ENCODE measurements at places on chromosomes 16 and 17.

DNA sequence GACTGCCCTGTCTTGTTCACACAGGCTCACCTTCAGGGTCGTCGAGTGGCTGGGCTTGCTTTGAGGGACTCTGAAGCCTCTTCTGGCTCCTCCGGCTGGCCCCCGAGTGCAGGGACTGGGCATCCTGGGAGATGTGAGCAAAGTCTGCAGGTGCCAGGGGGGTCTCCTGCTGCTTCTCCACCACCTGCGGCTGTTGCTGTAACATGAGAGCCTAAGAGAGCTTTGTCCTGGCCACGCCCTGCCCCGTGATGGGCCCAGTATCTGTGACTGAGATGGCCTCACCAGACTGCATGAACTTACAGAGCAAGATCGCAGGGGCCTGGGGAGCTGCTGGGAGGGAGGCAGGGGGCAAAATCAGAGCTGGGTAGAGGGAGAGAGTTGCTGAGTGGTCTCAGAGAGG, 12.5 kb downstream of the ERN2 start:
- DNase-seq = no peak

DNA sequence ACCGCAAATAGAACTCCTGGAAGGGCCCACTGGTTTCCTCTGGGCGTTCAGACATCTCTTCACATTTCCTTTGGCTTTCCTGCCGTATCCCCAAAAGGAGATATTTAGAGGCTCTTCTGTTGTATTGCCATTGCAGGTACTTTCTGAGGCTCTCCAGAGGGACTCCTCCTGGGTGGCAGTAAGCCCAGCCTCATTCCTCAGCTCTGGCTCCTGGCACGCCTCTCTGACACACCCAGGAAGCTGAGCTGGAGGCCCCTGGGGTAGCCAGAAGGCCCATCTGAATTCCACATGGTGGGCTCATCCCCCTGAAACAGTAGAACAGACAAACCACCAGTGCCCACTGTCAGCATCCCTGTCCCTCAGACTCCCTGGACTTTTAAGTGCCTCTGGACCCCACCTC, 206.7 kb downstream of the PARN start:
- DNase-seq = no peak

DNA sequence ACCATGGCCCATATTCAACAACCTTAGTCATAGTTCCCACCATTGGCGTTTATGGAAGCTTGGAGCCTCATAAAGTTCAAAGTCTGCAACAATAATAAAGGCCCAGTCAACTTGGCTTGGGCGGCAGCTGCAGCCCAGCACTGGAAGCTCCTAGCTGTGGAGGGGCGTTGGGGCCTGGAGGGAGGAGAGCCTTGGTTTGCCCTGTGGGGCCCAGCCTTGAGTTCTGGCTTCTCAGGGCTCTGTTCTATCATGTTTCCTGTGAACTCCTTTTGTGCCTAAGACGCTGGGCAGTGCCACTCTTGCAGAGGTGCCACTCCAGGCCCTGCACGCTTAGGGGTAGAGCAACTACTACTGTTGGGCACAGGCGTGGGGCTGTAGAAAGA, 927 bp upstream of the ENGASE start:
- no peak for DNase-seq

- DNase-seq = no peak
These were observed 33.1 kb upstream of the HERPUD1 start for GRCh38 chr16:56898847-56899246.

Data from right renal cortex interstitium (tissue), 3 donors.